ENCODE measurements at places on chromosomes 6 and 20. TPM values are rescaled to one million over a fixed set of nuclear protein-coding genes. Genes with fewer than 3 reads are reported as not detected.

Gene SNX3
- 264 TPM for total RNA-seq

Gene HEY2
- 82.7 TPM for total RNA-seq

Gene TAGAP
- 0.41 TPM for total RNA-seq

Gene PTCHD4
- total RNA-seq, result 28.5 TPM

Gene PI16
- 20.5 TPM for total RNA-seq

Gene ARMH2
- total RNA-seq, result not detected

Gene NOX3
- not detected for total RNA-seq

Gene KCNQ5
- 0.08 TPM for total RNA-seq

All from endothelial cell (in vitro differentiated cells).